ENCODE measurements at places on chromosomes 5 and 9. TPM values are rescaled to one million over a fixed set of nuclear protein-coding genes. Genes with fewer than 3 reads are reported as not detected.

ADAMTS2 gene
- total RNA-seq: 5.5 TPM

PCDHB10 gene
- total RNA-seq: 0.60 TPM

PCDHGA6 gene
- total RNA-seq: 3.3 TPM

ADGRV1 gene
- 3.9 TPM for total RNA-seq

YTHDC2 gene
- total RNA-seq: 13.4 TPM

CTXN3 gene
- not detected for total RNA-seq

DNA sequence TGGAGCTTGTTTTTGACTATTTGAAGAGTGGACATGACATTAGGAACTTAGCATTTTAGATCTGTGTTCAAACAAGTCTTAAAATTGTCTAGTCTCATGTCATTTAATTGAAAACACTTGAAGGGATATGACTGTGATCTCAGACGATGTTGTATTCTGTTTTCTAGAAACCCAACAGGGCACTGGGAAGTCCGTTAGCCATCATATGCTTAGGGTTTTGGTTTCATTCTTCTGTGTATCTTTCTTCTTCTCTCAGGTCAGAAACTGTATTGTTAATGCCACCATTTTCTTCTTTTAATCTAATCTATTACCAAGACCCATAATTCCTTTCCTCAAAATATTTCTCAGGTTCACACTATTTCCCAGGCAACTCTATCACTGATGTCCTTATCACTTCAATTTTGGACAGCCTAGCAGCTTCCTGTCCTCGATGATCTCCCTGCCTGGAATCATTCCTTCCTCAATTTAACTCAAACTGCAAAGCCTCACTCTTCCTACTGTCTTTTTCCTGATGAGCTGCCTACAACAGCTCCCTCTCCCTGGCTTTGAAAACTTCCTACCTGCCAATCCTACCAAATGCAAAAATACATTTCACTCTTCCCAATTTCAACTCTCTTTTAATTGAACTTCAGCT, 77.7 kb downstream of the MEF2C start:
- no peak for DNase-seq

DNA sequence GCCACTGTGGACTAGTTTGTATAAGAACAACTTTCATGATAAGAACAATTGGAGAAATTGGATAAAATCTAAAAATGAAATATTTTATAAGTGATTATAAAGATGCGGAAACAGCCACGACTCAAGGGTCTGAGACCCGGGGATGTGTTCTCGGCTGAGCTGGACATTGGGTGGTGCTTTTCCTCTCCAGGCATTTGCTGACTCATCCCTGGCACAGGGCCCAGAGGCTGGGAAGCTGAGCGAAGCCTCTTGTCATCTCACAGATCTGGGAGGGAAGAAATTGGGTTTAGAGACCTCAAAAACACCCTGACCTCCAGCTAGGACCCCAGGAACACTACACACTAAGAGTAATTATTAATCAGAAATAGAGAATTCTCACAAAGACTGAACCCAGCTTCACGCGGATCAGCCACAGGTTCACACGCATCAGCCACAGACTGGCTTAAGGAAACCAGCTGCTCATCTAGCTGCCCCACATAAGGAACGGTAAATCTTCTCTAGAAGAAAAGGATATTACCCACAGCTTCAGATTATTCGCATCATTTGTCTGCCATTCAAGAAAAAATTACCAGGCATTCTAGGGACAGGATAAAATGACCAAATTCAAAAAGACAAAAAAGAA, 2.8 kb upstream of the OR2V1 start:
- no peak for DNase-seq

GRCh38 chr5:65483546-65484346, 2.0 kb upstream of the ADAMTS6 start:
- DNase-seq: no peak

GRCh38 chr5:60540856-60541805, 158.8 kb downstream of the DEPDC1B start:
- DNase-seq: no peak

GRCh38 chr9:86600291-86600690, 246.1 kb upstream of the TUT7 start:
- no peak for DNase-seq

DNA sequence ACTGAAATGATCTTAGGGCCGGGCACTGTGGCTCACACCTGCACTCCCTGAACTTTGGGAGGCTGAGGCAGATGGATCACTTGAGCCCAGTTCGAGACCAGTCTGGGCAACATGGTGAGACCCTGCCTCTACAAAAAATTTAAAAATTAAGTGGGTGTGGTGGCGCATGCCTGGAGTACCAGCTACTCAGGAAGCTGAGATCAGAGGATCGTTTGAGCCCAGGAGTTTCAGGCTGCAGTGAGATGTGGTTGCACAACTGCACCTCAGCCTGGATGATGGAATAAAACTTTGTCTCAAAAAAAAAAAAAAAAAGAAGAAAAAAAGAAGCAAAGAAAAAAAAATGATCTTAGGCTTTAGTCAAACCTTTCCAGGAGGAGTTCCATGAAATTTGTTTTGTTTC, 41.8 kb downstream of the MEF2C start:
- no peak for DNase-seq

- no peak for DNase-seq
These were observed 5.8 kb downstream of the FOCAD start for GRCh38 chr9:20689833-20690232.

DNA sequence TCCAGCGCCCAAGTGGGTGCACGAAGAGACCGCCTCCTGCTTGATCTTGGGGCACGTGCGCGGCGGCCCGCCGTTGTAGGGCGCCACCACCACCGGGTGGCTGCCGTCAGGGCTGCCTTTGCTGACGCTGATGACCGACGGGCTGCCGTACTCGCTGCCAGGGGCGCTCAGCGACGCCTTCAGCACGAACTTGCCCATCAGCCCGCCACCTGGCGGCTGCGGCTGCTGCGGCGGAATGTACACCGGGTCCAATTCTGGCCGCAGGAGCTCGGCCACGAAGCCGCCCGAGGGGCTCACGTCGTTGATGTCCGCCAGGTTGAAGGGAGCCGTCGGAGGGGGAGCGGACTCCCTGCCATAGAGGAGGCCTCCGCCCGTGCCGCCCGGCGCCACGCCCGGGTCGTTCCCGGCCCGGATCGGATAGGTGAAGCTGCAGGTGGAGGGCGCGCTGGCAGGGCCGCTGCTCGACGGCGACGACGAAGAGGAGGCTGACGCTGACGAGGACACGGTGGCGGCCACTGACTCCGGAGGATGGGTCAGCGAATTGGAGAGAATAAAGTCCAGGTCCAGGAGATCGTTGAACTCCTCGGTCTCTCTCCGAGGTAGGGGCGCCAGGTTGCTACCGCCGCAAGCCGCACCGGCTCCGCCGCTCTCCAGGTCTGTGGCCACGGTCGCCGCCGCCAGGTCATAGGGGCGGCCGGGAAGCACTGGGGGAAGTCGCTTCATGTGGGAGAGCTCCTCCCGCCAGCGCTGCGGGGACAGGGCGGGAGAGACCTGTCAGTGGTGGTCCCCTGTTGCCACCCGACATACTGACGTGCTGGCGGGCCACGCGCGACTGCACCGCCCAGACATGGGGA, 1.8 kb downstream of the KLF4 start:
- peak; percentile 81 for DNase-seq

DNA sequence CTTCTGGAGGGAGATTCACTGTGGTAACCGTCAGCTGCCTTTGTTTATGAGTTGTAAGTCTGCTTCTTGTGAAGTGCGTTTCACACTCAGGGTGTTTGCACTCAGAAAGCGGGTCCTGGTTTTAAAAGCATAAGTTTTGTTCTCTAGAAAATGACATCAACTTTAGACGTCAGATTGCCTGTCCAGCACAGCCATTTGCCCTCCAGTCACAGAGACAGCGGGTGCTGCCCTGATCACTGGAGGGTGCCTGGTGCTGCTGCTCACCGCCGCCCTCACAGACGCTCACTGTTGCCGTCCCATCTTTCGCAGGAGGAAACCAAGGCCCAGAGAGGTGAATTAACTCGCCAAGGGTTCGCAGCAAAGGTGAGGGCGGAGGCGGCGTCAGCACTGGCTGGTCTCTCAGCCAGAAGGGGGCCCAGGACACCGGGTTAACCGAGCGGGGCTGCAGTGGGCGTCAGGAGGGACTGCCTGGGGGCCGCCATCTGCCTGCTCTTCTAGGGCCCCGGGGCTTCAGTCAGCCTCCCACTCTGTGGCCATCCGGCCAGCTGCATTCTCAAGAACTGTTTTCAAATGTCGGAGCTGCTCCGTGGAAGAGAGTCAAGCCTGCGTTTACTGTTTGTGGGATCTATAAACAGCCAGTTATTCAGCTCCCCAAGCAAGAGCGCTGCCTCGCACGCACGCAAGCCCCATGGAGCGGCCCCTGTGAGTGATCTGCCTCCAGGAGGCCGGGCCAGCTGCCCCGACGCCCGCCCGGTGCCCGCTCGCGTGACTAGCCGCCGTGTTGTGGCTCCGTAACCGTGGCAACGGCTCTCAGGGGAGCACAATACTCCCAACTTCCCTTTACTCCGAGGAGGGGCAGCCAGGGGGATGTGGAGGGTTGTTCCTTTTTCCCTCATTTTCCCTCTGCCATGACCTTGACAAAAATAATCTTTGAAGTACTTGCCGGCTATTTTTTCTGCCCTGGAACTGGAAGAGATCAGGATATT, 43.4 kb upstream of the EXOC3 start:
- DNase-seq: peak; percentile 95

DNA sequence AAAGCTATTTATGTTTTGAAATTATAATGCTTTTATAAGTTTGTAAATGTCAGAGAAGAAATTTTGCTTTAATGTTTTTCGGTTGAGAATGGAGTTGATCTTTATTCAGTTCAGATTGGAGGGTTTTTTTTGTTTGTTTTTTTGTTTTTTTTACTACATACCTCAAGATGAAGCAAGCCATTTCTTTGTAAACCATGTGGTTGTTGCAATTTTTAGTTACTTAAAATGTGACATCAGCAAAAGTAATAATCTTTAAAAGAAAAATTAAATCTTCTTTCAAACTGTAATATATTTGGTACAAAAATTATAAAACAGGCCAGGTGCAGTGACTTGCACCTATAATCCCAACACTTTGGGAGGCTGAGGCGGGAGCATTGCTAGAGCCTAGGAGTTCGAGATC, 102.6 kb downstream of the CDC42SE2 start:
- no peak for DNase-seq

GRCh38 chr9:9124616-9125015, 1325.0 kb upstream of the DMAC1 start:
- DNase-seq: no peak

GRCh38 chr9:69632768-69633167, 39.4 kb downstream of the APBA1 start:
- DNase-seq: no peak

DNA sequence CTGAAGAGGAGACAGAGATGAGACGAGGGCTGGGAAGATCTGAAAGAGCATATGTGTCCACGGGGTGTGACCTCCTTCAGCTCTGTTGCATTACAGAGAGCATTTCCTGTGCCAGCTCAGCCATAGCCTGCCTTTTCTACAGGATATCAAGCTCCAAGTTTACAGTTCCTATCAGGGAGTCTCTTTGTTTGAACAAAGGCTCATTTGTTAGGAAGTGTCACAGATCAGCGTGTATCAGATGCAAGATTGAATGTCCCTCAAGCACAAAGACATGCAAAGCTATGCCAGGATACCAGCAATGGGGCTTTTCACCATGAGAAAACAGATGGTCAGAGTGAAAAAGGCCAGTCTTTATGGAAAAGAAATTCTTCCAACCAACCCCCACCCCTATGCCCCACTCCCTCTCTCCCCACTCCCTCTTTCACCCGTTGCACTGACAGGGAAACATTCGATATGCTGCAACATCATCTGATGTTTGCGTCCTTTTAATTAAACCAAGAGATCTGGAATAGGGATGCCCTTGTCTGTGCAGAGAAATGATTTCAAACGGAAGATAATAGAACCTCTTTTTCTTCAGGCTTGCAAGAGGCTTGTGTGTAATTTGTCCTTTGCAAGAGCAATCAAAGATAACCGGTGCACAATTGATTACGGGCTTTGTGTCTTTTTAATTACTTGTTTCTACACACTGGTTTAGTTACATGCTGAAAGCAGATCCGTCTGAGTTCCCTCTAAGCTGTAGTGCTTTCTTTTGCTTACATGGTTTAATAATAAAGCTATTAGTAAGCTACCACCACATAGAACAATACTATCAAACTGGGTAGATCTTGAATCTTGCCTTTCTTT, 263.1 kb upstream of the RGMB start:
- DNase-seq: no peak

GRCh38 chr9:109602987-109603386, 104.9 kb upstream of the PTPN3 start:
- DNase-seq: no peak

DNA sequence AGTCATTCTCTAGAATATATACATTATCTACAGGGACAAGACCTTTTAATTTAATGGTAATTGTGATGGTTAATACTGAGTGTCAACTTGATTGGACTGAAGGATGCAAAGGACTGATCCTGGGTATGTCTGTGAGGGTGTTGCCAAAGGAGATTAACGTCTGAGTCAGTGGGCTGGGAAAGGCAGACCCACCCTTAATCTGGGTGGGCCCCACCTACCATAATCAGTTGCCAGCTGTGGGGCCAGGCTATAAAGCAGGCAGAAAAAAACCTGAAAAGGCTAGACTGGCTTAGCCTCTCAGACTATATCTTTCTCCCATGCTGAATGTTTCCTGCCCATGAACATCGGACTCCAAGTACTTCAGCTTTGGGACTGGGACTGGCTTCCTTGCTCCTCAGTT, 112.2 kb upstream of the SMC2 start:
- DNase-seq: no peak

DNA sequence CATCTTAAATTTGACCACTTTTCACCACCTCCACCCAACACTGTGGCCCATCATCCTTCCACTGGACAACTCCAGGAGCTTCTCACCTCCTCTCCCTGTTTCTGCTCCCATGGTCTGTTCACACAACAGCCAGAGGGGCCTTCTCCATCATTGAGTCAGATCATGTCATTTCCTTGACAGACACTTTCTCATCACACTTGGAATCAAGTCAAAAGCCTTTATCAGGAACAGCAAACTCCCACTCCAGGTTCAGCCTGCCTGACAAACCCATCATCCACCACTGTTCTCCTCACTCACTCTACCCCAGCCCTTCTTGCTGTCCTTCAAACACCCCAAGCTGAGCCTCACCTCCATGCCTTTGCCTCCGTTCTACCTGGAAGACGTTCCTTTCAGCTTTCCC, 78.4 kb upstream of the ADRA1B start:
- no peak for DNase-seq

- no peak for DNase-seq
These were observed 222.9 kb upstream of the ZNF462 start for GRCh38 chr9:106639873-106640568.

- DNase-seq: no peak
These were observed 31.0 kb upstream of the RXRA start for GRCh38 chr9:134295101-134295745.

- no peak for DNase-seq
These were observed 462.6 kb downstream of the ENC1 start for GRCh38 chr5:74177961-74178360.

GRCh38 chr5:172175263-172175719, 12.7 kb downstream of the STK10 start:
- DNase-seq: no peak

DNA sequence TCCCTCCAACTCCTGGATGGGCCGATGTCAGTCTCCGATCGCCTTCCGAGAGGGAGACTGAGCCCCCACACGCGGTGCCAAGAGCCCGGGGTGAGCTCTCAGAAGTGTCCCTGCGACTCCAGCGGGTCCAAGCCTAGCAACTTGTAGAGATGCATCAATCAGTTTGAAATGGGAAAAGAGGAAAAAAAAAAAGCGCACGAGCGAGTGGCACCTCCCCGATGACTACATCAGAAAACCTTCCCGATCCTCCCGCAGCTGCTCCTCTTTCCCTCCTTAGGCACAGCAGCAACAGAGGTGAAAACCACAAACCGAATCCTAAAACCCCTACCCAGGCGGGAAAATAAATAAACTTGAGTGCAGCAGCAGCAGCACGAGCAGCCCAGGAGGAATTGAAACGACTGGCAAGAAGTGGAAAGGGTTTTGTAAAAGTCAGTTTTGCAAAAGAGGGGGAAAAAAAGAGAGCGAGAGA, 1.0 kb upstream of the EFNA5 start:
- DNase-seq: no peak
